D721Med (cell line): ENCODE measurements at places on chromosomes 7 and 10.

GRCh38 chr10:11898372-11899066 is 75.4 kb downstream of the PROSER2 start:
- DNase-seq: no peak

- DNase-seq: no peak
Measured at GRCh38 chr7:93879356-93879755, 11.2 kb downstream of the TFPI2 start.

- DNase-seq: no peak
Measured at GRCh38 chr7:4714161-4714700, 32.1 kb downstream of the FOXK1 start.

- no peak for DNase-seq
Measured at GRCh38 chr10:71202314-71202713, 10.1 kb upstream of the UNC5B start.

DNA sequence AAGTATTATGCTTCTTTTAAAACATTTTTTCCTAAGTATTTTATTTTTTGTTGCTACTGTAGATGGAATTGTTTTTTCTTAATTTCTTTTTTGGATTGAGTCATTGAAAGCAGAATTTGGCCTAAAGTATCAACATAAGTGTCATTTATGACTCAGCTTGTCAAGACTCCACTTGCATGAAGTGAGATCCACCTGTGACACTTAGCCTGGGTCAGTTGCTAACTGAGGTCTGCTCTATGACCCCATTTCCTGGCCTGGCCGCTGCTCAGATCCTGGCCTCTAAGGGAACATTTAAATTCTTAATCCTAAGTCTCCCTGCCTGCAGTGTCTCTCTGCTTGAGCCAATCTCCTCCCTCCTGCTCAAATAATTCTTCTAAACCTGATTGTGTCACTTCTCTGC is 35.5 kb downstream of the TMEM270 start:
- no peak for DNase-seq

DNA sequence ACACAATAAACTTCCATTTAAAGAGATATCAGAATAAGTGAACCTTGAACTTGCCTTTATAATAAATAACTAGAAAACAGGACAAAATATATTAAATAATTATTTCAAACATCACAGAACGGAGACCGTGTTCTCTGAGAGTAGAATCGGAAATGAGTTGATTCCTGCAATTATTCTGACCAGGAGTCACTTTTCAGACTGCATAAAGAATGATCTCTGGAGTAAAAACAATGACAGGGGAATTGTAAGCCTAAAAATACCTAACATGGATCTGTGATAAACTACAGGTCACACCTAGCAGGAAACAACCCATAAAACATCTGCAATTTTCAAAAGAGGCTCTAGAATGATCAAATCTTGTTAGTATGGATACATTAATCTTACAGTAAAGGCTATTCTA is 577.5 kb upstream of the SORCS1 start:
- DNase-seq: no peak

DNA sequence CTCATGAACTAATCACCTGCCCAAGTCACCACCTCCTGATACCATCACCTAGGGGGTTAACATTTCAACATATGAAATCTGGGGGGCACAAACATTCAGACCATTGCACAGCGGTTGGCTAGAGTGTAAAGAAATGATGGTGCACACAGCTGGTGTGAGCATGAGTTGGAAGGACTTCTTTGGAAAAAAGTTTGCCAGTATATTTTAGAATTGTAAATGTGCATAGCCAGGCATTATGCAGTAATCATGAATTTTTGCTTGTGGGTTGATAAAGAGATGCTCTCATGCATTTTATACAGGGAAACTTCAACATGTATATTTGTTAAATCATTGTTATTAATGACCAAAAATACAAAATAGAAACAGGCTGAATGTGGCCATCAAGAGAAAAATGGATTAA is 100.0 kb downstream of the VWC2 start:
- no peak for DNase-seq

DNA sequence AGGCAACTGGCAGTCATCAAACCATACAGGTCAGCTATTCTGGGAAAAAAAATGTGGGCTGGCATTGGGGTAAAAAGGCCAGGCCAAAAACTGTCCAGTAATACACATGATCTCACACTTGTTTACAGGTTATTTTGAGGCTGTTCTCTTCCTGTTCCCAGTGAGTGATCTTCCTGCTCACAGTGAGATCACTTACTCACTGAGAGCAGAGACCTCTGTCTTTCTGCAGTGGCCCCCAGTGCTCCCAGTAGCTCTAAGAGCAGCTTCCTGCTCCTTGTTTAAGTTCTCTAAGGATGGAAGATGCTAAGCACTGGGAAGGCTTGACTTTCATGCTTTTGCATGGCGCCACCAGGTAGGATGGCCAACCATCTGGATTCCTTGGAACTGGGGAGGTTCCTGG is 93.5 kb upstream of the KIAA1217 start:
- no peak for DNase-seq

- no peak for DNase-seq
Measured at GRCh38 chr7:78714356-78714755, 739.1 kb downstream of the MAGI2 start.

DNA sequence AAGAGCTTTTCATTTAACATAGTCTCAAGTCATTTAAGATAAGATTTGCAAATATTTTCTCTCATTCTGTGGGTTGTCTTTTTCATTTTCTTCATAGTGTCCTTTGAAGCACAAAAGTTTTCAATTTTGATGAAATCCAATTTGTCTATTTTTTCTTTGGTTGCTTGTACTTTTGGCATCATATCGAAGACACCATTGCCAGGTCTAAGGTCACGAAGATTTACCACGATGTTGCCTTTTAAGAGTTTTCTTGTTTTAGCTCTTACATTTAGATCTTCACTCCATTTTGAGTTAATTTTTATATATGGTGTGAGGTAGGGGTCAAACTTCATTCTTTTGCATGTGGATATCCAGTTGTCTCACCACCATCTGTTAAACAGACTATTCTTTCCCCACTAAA is 34.7 kb downstream of the TMEM270 start:
- DNase-seq: no peak

GRCh38 chr7:22156205-22156604 is 200.7 kb downstream of the RAPGEF5 start:
- DNase-seq: no peak

GRCh38 chr7:155860840-155861479 is 48.7 kb upstream of the SHH start:
- DNase-seq: no peak

GRCh38 chr7:512541-513311 is 6.9 kb downstream of the PDGFA start:
- no peak for DNase-seq

DNA sequence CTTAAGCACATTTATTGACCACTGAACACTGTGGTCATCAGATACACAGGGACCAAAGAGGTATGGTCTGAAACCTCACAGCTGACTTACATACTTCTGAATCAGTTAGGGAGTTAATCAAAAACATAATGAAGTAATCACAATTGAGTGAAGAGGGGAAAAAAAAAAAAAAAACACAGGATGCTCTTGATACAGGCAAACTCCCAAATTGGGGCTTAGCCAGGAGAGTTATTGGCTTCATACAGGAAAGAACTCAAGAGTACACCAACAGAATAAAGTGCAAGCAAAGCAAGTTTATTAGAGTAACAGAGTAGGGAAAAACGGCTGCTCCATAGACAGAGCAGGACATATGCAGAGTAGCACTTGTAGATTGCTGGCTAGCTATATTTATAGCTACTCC is 917.0 kb downstream of the CNTNAP2 start:
- DNase-seq: no peak

GRCh38 chr7:127874951-127875608 is 156.2 kb downstream of the LRRC4 start:
- DNase-seq: no peak

DNA sequence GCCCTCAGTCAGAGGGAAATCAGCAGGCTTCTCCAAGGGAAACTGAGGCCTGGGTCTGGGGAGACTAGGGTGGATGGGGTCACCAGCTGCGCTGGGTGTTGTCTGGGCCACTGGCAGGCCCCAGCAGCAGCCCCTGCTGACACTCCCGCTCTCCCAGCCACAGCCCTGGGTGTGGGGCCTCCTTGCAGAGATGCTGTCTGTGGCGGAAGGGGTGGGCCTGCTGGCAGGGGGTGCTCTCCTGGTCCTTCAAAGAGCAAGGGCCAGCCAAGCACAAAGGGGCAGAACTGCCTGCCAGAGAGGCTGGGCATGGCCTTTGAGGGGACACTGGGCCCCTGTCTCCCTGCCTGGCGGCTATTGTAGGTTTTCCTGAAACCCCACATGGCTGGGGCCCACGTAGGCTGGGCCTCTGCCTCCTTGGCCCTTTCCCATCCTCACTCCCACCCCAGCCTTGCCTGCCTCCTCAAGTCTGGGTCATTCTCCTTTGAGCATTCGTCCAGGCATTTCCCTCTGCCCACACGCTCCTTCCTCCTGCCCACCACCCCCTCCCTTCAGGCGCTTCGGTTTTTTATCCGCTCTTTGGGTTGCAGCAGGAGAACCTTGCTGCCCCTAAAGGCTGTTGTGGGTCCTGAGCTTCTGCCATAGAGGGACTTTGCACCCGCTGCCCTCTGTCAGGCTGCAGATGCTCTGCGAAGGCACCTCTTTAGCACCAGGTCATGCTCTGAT is 9.1 kb downstream of the COL13A1 start:
- no peak for DNase-seq

DNA sequence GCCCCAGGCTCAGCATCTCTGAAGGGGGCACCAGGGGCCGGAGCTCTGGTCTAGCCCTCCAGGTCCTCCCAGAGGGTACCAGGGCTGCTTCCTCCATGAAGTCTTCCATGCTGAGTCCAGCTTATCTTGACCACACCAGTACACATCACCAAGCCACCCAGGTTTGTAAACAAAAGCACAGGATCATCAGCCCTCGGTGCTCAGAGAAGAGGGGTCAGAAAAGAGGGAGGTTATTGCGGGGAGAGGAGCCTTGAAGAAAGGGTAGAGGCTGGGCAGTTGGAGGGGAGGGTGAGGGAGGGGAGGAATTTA is 23.9 kb downstream of the AQP1 start:
- peak; percentile 9 for DNase-seq

GRCh38 chr7:95766657-95767056 is 5.7 kb upstream of the DYNC1I1 start:
- no peak for DNase-seq

GRCh38 chr7:22356701-22357310 is at the start of gene RAPGEF5:
Gene RAPGEF5 (minus strand): TSS chr7:22357154. CDS start chr7:22357060, 94 bp downstream.
- peak; percentile 53 for DNase-seq

GRCh38 chr10:43851030-43851429 is 202.3 kb upstream of the ZNF32 start:
- no peak for DNase-seq

GRCh38 chr7:9709216-9709615 is 1264.5 kb upstream of the PHF14 start:
- DNase-seq: no peak

GRCh38 chr7:27111042-27111750 is 8.7 kb upstream of the HOXA2 start:
- no peak for DNase-seq

- DNase-seq: no peak
Measured at GRCh38 chr7:66756889-66757288, 16.4 kb downstream of the RABGEF1 start.

DNA sequence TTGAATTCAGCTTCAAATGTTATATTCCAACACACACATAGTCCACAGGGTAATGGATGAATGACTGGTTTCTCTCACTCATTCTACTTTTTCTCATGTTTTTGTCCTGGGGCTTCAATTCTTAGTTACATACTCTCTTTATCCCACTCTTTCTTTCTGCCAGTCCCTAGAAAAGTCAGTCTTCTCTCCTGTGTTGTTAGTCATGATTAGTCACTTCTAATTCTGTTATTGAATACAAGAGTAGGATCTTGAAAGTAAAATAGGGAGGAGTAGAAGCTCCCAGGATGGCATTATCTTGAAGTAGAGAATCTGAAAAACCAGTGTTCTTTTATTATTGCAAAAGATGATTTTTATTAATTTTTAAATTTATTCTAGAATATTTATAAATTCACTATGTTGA is 45.5 kb upstream of the CALCR start:
- no peak for DNase-seq

- DNase-seq: no peak
Measured at GRCh38 chr10:118809357-118810220, 54.8 kb upstream of the CACUL1 start.

DNA sequence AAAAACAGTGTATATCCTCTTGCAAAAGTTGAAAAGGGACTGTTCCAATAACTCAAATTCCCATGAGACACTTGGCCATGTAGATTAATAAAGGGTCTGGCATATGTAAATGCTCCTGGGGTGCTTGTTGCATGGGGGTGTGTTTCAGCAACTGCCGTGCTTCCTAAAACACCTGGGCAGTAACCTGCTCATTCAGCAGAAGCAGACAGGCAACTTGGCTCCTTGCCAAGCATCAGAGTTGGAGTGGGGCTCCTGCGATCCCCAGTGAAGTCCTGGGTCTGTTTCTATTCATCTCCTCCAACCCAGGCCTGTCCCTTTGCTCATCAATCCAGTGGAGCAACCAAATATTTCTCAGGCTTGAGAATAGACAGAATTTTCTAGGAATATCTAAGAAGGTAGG is 42.2 kb upstream of the ADAM12 start:
- no peak for DNase-seq

DNA sequence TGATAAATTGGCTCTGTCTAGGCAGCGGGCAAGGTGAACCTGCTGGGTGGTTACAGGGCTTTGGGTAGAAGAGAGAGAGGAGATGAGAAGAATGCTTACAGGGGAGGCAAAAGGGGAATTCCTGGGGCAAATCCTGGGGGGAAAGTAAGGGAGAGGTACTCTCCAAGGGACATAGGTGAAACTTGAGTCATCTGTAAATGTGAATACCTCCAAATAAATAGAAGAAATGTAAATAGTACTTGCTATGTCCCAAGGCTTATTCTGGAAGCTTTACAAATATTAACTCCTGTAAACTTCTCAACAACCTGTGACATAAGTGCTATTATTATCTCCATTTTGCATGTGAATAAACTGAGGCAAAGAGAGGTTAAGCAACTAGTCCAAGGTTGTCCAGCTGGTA is 57.7 kb upstream of the CDK13 start:
- DNase-seq: no peak

GRCh38 chr10:90787393-90788198 is 70.2 kb downstream of the HTR7 start:
- no peak for DNase-seq

DNA sequence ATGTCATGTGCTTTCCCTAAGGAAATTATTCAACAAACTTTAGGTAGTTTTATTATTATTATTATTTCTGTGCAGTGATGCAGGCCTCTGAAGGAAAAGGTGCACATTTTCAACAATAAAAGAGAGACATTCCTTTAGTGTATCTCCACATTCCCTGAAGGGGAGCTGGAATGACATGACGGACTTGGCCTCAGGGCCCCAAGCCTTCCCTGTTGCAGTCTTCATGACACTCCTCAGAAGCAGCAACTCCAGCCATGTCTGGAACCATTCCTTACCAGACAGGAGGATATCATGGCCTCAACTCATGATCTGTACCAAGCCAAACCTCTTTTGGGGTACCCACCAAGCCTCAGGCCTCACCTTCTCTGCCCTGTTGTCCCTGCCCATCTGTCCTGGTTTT is 35.2 kb upstream of the CCSER2 start:
- DNase-seq: no peak

GRCh38 chr7:130732980-130733930 is 752 bp downstream of the KLF14 start:
- peak; percentile 33 for DNase-seq

- DNase-seq: no peak
Measured at GRCh38 chr7:50393547-50394252, 56.5 kb downstream of the FIGNL1 start.

GRCh38 chr7:28705350-28705749 is 252.8 kb downstream of the TRIL start:
- DNase-seq: no peak
